ENCODE measurements at places on chromosomes 5 and 9. TPM values are rescaled to one million over a fixed set of nuclear protein-coding genes. Genes with fewer than 3 reads are reported as not detected.

DNA sequence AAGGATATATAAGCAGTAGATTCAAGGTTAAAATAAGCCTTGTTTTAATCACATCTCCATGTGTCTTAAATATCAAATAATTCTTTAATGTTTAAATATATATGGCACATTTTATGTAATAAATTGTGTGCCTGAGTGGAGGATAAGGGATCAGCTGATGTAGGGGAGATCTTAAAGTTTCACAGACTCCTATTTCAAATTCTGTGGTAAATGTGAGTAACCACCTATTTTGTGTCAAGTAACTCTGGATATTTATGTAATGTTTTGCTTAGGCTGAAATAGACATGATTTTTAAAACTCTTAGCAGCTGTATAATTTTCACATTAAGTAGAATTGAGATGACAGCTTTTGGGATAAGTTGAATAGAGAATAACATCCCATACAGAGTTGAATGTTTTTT lies 41.3 kb upstream of the ITGA2 start:
- DNase-seq = no peak
- peaks cover 5% of the 10 kb centered on the region for H3K4me1 ChIP-seq
- no peak overlapping the region for H3K4me3 ChIP-seq
- H3K27ac ChIP-seq = no peak overlapping the region
- H3K27me3 ChIP-seq = peaks cover 7% of the 10 kb centered on the region
- H3K36me3 ChIP-seq = no peaks in the 10 kb centered on the region

DNA sequence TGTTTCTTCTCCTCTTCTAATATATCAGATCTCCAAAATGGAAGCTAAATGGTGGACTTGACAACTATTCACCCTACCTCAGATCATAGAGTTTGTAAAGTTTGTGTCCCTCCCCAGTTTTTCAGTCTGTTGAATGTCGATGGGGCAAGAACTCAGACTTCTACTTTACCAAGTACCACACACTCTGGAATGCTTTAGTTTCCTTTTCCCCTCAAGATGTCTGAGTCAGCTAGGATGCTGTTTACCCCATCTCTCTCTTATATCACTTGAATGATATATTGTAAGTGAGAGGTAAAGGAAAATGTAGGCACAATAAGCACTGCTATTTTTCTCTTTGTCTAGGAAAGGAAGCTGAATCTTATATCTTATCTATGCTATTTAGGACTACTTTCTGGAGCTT lies 25.9 kb upstream of the TAL2 start:
- no peaks in the 10 kb centered on the region for H3K27me3 ChIP-seq
- no peaks in the 10 kb centered on the region for H3K4me1 ChIP-seq
- DNase-seq = no peak
- no peak overlapping the region for H3K4me3 ChIP-seq

The PCDHGA10 gene
- polyA plus RNA-seq = not detected

DNA sequence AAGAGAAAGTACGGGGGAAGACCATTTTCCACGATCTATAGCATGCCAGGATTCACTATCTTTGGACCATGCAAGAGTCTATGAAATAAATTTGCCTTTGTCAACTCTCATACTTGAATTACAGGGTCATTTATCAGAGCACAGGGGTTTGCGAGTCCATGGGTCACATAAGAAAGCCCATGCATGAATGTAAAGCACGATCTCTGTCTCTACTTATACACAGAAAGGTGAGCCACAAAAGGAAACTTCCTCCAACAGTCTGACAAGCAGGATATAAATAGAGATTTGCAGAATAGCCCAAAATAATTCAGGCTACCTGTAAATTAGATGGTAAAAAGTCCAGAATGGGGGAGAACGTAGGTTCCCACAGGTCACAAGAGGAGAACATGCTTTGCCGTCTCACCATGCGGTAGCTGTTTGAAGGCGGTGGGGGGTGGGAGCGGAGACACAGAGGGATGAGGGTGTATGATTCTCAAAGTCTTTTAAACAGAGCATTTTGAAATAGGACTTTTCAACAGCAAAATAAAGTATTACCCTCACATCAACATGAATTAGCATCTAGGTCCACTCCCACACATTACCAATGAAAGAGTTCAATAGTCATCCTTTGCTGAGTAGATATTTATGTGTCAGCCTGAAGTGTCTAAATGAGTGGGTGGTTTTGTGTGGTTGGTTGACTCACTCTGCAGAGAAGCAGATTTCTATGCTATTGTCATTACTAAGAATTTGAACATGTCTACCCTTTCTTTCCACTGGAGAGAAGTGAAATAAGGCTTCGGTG lies 279.7 kb downstream of the EBF1 start:
- H3K27ac ChIP-seq = peak overlapping the region; percentile 95
- peaks cover 89% of the 10 kb centered on the region for H3K4me1 ChIP-seq
- peaks cover 22% of the 10 kb centered on the region for H3K36me3 ChIP-seq

- no peak overlapping the region for H3K4me3 ChIP-seq
- H3K27me3 ChIP-seq = peaks cover 42% of the 10 kb centered on the region
- H3K36me3 ChIP-seq = no peaks in the 10 kb centered on the region
Observed at GRCh38 chr5:40223884-40224402, 455.8 kb upstream of the PTGER4 start.

- no peak overlapping the region for H3K27ac ChIP-seq
- H3K36me3 ChIP-seq = no peaks in the 10 kb centered on the region
- no peaks in the 10 kb centered on the region for H3K27me3 ChIP-seq
- peaks cover 39% of the 10 kb centered on the region for H3K4me1 ChIP-seq
Observed at GRCh38 chr5:99025298-99026045, 96.7 kb upstream of the CHD1 start.

DNA sequence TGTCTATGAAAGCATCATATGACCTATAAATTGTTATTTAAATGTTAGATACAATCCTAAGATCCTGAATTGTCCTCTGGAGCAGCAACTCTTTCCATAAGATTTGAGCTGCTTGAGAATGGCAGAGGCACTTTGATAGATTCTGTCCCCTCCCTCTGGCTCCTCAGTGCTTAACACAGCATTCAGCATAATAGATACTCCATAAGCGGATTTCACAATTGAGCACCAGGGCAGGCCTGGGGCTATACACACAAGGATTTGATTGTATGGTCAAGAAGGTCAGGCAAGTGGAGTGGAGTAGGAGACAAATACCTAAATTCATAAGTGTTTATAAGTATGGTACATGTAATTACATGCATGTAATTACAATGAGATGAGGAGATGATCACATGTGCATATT lies 96.3 kb downstream of the FOXD1 start:
- no peak overlapping the region for H3K27ac ChIP-seq
- peaks cover 5% of the 10 kb centered on the region for H3K36me3 ChIP-seq
- no peaks in the 10 kb centered on the region for H3K4me1 ChIP-seq
- H3K4me3 ChIP-seq = no peak overlapping the region

GRCh38 chr5:8585230-8586018 lies 716.5 kb downstream of the MTRR start:
- H3K27ac ChIP-seq = no peak overlapping the region
- H3K27me3 ChIP-seq = no peaks in the 10 kb centered on the region
- no peaks in the 10 kb centered on the region for H3K36me3 ChIP-seq
- H3K4me1 ChIP-seq = no peaks in the 10 kb centered on the region

DNA sequence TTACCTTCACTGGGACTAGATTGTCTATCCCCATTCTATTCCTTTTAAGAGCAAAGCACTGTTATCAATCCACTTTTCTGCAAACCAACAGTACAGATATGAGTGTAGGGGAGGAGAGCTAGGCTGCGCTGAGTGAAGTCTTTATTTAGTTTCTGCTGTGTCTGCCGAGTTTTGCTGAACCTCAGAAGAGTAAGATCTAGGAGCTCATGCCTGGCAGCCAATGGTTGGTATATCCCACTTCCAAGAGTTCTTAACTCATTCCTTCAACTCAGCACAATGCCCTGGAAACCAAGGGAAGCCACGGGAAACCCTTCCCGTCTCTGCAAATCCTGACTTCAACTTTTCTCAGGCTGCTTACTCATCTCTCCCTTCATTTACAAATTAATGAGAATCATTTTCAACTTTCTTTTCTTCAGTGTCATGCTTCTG lies 58.0 kb upstream of the JAK2 start:
- peaks cover 22% of the 10 kb centered on the region for H3K4me1 ChIP-seq
- no peak overlapping the region for H3K4me3 ChIP-seq
- H3K27me3 ChIP-seq = no peaks in the 10 kb centered on the region
- no peak overlapping the region for H3K27ac ChIP-seq

DNA sequence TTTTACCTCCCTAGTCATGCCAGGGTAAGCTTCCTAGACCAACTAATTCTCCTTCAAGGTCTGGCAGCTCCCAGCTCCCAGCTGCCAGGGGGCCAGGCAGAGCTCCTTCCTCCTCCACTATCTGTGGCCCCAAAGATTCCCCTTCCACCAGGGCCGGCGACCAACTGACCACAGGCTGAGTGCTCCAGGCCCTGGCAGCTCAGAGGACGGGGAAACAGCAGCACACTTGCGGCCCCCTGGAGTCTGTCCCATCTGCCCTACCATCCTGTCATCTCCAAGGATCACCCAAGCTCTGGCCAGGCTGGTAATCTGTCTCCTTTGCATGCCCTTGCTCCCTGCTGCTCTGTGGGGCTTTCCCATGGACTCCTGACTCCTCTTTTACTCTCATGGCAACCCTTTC lies 31.2 kb upstream of the BASP1 start:
- H3K36me3 ChIP-seq = no peaks in the 10 kb centered on the region
- H3K27ac ChIP-seq = no peak overlapping the region
- DNase-seq = no peak
- H3K27me3 ChIP-seq = peaks cover 27% of the 10 kb centered on the region

GRCh38 chr9:22114956-22115355 lies 105.9 kb upstream of the CDKN2B start:
- H3K36me3 ChIP-seq = peaks cover 10% of the 10 kb centered on the region
- H3K4me1 ChIP-seq = peaks cover 8% of the 10 kb centered on the region
- no peak overlapping the region for H3K4me3 ChIP-seq
- no peaks in the 10 kb centered on the region for H3K27me3 ChIP-seq
- H3K27ac ChIP-seq = no peak overlapping the region

DNA sequence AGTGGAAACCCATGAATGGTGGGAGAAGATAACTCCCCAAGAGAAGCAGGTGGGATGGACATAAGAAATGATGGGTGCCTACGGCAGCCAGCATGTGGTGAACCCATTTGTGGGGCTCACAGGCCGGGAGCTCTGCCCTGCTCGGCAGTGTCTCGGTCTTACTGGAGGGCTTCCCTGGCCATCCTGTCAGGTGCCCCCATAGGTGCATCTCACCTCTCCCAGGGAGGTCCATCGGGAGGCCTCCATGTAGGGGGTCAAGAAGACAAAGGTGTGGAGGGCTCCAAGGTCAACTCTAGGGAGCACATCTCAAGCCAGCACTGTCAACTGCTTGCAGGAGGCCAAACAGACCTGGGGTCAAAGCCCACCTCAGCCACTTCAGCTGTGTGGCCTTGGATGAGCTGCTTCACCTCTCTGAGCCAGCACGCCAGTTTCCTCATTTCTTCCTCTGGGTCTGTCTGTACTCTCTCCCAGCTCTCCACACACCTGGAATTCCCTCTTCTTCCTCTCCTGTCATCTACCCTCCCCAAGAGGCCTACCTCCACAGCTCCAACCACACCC lies 10.5 kb upstream of the ADGRD2 start:
- H3K4me3 ChIP-seq = no peak overlapping the region
- no peaks in the 10 kb centered on the region for H3K4me1 ChIP-seq
- H3K27ac ChIP-seq = no peak overlapping the region
- H3K36me3 ChIP-seq = no peaks in the 10 kb centered on the region
- H3K27me3 ChIP-seq = peaks cover 14% of the 10 kb centered on the region

- H3K4me1 ChIP-seq = no peaks in the 10 kb centered on the region
- DNase-seq = no peak
- no peaks in the 10 kb centered on the region for H3K36me3 ChIP-seq
- H3K27ac ChIP-seq = no peak overlapping the region
Observed at GRCh38 chr5:180198208-180198607, 10.8 kb downstream of the RASGEF1C start.

DNA sequence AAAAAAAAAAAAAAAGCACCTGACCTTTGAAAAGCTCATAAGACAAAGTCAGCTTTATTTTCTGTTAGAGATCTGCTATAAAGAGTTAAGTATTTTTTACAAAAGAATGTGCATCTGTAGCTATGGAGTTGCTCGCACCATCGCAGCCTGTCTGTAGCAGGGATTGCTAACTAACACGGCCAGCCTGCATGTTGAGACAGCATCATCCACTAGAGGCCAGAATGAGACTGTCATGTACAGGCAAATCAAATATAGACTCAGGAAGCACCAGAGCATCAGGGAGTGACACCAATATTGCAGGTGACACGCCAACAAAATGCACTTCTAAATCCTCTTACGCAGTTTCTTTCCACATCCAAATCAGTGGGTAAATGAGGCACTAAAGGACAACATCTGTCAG lies 136.3 kb upstream of the RASEF start:
- no peaks in the 10 kb centered on the region for H3K36me3 ChIP-seq
- no peak overlapping the region for H3K4me3 ChIP-seq
- no peak for DNase-seq
- H3K27me3 ChIP-seq = peaks cover 7% of the 10 kb centered on the region
- no peaks in the 10 kb centered on the region for H3K4me1 ChIP-seq

DNA sequence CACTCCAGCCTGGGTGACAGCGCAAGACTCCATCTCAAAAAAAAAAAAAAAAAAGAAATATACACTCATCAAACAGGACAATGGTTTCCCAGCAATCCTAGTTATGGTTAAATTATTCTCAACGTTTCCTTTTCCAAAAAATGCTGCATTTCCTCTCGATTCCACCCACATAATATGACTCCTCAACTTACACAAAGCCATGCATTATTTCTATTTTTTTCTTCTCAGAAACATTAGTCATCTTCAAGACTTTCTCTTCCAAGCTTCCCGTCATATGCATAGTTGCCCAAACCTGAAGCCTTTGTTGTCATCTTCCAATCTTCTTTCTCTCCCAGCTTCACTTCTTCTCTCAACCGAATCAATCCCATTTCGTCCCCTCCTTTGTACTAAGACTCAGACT lies 61.4 kb upstream of the RANBP6 start:
- H3K4me1 ChIP-seq = peaks cover 7% of the 10 kb centered on the region
- peaks cover 22% of the 10 kb centered on the region for H3K27me3 ChIP-seq
- no peak overlapping the region for H3K27ac ChIP-seq
- H3K36me3 ChIP-seq = peaks cover 5% of the 10 kb centered on the region
- H3K4me3 ChIP-seq = no peak overlapping the region
- DNase-seq = no peak

DNA sequence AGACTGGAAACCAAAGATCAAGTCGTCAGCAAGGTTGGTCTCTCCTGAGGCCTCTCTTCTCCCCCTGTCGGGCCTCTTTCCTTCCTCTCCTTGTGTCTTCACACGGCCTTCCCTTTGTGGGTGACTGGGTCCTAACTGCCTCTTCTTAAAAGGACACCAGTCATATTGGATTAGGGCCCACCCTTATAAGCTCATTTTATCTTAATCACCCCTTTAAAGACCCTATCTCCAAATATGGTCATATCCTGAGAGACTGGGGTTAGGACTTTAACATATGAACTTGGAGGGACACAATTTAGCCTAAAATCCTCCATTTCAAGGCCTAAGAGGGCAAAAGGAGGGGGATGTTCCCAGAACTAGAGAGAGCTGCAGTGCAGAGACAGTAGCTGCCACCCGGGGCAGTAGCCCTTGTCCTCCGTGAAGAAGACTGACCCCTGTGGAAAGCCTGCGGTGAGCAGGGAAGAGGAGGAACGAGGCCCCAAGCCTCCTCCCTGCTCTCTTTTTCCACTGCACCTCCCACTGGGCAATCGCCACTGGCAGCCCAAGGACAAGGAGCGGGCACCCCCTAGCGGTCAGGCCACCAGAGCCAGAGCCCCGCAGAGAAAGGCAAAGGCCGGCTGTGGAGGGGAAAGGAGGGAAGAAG lies 34.9 kb downstream of the CFAP90 start:
- H3K4me3 ChIP-seq = no peak overlapping the region
- no peaks in the 10 kb centered on the region for H3K36me3 ChIP-seq
- DNase-seq = peak; percentile 24
- no peak overlapping the region for H3K27ac ChIP-seq
